ENCODE measurements at places on chromosomes 11 and 22.

GRCh38 chr22:23823331-23823791 is 15.4 kb downstream of the DERL3 start:
- DNase-seq = no peak

- DNase-seq = no peak
These were observed 945.3 kb downstream of the LRRC4C start for GRCh38 chr11:40514124-40514523.

GRCh38 chr22:19431649-19432132 is at the start of gene HIRA:
Gene HIRA (minus strand): TSS chr22:19431733. CDS start chr22:19431476, 257 bp downstream.
- peak; percentile 78 for DNase-seq

- DNase-seq = no peak
These were observed 24.5 kb upstream of the RAB1B start for GRCh38 chr11:66243782-66244535.

DNA sequence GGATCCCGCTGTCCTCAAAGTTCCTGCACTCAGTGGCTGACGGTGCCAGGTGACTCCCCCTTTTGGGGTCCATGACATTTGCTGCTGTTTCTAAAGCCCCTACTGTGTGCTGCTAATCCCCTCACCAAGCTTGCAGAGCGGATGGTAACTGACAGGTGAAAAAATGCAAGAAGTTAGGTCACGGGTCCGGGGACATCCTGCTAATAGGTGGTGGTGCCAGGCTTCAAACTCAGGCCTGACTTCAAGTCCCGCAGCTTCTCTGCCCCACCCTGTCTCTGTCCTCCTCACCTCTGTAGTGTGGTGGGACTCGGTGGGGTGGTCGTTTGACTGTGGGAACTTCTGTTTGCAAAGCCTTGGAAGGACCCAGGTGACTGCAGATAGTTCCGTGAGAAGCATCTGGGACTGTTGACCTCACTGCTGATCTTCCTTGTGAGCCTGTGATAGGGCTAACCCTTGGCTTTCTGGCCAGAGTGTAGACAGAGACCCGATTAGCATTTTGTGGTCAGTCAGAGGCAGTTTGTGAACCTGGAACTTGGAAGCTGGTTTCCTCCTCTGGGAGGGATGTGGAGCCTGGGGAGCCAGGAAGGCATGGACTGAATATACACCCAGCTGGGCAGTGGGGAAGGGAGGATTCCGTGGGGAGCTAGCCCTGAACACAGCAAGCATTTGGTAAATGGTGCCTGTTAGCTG is 115.4 kb upstream of the OR4B1 start:
- DNase-seq = no peak

GRCh38 chr22:19040888-19041703 is 81.1 kb downstream of the DGCR2 start:
- DNase-seq = no peak
